ENCODE measurements at places on chromosomes 5 and 9.

- no peak for DNase-seq
Observed at GRCh38 chr5:89043676-89044075, 160.7 kb upstream of the MEF2C start.

DNA sequence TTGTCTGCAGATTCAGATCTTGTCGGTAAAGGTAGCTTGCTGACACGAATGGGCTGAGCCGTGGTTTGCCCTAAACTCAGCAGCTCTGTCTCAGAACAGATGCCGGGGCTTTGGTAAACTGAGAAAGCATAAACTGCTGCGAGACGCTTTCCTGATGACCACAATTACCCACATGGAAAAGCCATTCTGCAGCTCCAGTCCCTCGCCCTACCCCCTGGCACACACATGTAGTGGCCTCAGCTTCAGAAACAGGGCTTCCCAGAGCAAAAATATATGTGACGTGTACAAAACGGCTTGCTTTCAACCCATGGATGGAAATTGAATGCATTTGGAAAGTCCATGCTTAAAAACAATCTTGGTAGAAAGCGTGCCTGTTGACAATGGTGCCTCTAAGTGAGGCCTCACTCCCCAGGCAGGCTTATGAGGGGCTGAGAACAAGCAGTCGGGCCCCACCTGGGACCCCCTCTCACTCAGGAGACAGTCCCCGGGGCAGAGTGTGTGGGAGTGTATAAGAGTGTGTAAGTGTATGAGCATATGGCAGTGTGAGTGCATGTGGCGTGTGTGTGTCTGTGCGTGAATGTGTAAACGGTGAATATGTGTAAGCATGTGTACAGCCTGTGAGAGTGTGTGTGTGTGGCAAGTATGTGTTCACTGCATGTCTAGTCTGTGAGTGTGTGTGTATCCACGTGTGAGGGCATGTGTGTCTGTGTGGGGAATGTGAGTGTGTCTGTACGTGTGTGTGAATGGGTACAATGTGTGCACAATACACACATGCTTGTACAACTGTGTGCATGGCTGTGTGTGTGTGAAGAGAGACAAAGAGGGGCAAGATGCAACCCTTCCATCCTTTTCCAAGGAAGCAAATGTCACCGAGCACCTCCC lies 88.2 kb upstream of the SMIM23 start:
- DNase-seq = no peak

DNA sequence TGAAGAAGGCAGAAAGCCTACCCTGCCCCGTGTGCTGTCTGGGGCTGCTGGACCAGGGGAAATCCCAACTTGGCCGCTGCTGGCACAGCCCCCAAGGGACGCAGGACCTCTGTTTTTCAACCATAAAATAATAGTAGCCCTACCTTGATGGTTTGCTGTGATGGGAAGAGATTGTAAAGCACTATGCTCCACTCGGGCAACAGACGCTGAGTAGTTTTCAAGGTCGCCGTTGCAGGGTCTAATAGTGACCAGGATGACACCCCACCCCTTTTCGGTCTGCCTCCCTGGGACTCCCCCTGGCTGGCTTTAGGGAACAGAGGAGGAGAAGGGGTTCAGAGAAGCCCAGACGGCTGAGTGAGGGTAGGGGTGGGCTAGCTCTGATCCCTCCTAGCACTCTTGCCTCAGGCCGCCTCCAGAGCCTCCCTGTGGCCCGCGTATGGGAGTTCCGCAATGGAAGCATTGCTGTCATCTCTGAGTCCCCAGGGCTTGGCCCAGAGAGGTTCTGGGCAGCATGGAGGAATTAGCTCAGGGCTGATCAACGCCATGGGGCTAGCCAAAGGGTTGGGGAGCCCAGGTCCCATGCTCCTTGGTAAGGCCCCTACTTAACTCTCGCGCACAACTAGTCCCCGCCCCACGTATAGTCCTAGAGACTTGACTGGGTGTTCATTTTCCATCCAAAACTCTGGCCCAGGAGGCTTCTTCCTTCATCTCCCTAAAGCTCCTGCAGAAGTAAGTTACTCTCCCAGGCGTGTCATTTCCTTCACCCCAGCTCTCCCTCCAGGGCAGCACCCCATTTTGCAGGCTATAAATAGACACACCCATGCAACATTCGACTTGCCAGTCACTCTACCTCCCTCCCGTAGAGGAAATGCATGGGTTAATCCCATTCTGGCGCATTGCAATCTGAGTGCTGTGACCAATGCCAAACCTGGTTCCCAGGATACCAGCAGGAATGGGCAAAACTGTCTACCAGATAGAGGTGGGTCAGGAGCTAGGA lies 1.1 kb upstream of the IRF1 start:
- DNase-seq = no peak

DNA sequence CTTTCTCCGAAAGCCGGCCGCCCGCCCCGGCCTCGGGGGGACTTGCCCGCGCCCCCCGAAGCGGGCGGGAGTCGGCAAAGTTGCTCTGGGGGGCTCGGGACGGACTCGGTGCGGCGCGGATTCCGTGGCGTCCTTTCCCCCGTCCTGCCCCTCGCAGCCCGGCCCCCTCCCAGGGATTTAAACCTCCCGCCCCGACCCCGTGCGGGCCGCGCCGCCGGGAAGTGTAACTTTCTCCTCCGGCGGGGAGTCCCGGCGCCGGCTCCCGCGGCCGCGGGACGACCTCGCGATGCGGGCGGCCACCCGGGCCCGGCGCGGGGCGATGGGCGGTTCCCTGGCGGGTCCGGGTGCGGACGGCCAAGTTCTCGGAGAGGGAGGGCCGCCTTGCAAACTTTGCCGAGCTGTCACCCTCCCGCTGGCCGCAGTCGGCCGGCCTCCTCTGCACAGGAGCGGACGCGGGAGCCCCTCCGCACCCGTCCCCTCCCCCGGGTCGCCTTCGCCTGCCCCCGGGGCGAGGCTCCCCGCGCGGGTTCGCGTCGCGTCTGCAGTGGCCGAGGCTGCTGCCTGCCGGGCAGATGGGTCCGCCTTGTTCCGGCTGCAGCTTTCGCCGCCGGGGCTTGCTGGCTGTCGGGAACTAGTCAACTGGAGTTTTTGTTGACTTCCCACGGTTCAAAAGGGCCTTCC lies 732 bp downstream of the PBX3 start:
- no peak for DNase-seq

DNA sequence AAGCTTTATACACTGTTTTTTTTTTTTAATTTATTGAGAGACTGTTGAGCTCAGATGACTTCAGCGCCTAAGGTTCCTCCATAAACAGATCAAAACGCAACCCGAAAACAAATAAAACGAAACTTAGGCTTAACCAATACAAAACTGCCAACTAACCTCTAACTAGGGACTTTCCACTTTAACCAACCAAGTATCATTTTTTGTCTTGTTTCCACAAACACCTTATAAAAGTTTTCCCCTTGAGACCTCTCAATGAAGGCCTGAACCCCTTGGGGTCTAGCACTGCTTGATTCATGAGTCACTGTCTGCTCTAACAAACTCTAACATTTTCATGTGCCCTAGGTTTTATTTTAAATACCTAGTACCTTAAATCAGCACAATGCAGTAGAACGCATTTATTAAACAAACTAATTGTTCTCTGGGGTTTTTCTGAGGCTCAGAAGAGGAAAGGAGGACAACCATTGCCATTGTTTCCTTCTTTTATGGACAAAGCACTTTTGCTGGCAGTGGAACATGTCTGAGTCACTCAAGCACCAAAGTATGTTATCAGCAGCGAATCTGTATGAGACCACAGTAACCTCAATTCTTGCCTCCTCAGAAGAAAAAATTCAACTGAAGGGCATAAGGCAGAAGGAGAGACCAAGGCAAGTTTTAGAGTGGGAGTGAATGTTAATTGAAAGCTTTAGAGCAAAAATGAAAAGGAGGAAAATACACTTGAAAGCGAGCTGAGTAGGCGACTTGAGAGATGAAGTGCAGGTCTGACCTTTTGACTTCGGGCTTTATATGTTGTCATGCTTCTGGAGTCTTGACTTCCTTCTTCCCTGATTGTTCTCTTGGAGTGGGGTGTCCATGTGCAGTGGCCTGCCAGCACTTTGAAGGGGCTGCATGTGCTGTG lies 97.7 kb upstream of the HCN1 start:
- DNase-seq = no peak

DNA sequence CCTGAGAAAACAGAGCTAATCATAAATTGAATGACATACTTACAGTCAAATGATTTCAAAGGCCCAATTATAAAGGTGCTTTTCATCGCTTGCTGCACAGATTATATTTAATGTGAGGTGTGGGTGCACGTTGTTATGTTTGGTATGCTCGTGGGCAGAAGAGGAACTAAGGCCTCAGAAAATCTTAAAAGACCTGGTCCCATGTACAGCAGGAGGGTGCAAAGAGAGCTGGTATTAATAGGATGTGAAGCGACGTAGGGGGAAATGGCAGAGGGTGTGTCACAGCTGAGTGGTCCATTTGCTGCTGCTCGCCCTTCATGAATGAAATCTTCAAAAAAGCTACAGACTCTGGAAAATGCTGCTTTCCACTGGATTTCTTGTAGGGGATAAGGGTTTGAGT lies 40.5 kb upstream of the IFNK start:
- no peak for DNase-seq

GRCh38 chr9:131025953-131026858 lies 17.2 kb downstream of the LAMC3 start:
- DNase-seq = no peak

DNA sequence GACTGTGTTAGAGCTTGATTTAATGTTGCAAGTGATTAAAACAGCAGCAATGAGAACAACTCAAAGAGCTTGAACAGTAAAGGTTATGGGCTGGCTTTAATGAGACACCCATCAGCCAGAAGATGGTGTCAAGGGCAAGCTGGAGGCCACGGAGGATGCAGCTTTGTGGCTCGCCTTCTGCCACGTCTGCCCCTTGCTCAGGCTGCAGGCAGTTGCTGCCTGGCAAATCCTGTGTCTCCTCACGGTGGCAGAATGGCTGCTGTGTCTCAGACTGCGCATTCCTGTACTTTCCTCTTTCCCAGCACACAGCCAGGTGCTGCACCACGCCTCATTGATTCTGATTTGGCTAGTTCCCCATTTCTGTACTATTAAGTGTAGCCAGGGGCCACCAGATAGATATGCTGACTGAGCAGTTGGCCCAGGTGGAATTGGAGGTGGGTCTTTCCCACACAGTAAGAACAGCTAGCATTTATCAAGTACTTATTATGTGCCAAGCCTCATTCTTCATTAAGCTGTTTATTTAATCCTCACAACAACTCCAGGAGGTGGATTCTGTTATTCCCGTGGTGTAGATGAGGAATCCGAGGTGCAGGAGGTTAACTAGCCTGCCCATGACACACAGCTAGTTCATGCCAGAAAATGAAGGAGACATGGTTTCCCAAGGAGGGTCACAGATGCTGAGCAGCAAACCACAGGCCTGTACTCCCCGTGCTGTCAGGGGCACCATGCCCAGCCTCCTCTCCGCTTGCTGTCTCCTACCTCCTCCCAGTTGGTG lies 3.5 kb downstream of the NXNL2 start:
- no peak for DNase-seq

DNA sequence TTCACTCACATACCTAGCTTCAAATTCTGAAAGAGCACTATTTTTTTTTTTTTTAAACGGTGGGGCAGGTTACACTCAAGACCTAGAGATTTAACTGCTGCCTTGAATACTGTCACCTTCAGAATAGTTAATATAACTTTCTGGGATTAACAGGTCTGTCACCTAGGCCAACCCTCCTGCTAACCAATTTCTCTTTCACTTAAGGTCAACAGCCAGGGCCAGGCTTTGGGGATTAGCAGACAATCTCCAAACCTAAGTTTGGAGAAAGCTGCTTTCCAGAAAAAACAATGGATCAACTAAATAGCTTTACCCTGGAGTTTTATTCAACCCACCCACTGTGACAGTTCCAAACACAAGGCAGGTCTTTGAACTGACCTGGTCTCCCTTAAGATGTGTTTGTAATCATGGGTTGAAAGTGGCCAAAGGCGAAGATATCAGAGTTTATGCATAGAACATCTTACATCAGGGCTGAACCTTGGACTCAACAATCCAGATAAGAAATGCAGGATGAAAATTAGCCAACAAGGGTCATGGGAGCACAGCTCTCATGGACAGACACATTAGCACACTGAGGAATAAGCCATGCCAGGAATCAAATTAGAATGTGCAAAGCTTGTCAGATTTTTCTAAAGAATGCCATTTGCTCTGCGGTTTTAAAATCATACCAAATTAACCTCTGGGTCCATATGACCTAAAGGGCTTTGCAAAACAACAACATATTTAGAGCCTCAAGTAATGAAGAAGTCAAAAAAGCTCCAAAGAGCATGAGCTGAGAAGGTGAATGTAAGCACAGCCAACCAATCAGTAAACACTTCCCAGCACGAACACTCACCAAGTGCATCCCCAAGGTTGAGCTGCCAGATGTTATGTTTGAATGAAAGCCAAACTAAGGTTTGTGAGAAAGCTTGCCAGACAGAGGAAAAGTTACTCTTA lies 538.5 kb upstream of the DMAC1 start:
- DNase-seq = no peak

- DNase-seq = no peak
Observed at GRCh38 chr5:33240558-33240957, 200.2 kb upstream of the TARS1 start.

GRCh38 chr9:118532592-118532991 lies 828.4 kb downstream of the TLR4 start:
- DNase-seq = no peak

DNA sequence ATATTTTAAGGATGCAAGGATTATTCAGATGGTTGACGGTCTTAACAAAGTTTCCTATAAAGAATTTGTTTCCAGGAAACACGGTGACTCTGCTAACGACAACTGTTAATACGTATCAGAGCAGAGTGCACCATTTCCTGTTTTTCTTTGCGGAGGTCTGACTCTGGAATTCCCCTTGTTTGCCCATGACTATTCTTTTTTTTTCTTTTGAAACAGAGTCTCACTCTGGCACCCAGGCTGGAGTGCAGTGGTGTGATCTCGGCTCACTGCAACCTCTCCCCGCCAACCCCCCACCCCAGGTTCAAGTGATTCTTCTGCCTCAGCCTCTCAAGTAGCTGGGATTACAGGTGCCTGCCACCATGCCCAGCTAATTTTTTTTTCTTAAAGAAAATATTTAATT lies 115.9 kb downstream of the CDC42SE2 start:
- DNase-seq = peak; percentile 25

DNA sequence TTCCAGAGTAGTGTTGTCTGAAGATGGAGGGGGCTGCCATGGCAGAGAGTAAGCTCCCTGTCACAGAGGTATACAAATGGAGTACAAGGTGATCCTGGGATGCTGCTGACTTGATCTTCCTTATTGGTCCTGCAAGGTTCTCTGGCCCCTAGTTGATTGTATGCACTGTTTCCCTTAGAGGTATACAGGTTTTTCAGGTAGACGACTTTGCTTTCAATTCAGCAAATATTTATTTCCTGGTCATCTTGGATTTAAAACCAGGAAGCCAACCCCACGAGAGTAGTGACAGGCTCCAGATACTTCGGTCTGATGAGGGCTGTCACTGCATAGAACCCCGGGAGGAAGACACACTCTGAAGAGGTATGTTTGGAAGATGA lies 16.5 kb upstream of the TRIM14 start:
- no peak for DNase-seq

GRCh38 chr9:31744589-31744988 lies 639.9 kb upstream of the ACO1 start:
- DNase-seq = no peak

DNA sequence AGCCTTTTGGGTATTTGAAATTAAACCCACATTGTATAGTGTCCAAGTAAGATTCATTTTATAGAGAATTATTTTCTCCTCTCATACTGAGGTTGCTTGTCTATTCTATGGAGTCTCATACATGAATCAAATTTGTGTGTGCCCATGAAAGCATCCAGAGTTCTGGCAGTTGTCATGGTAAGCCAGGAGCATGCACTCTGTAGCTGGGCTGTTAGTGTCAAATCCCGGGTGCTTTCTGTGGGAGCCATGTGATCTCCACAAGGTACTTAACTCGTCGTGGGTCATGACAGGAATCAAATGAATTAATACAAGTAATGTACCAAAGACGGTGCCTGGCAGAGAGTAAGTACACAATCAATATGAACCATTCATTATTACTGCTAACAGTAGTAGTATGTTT lies 58.7 kb downstream of the FBXL7 start:
- DNase-seq = no peak
